ENCODE measurements at places on chromosomes 1 and 21.

- no peak for DNase-seq
These were observed 69.5 kb downstream of the UBE2T start for GRCh38 chr1:202272103-202272845.

DNA sequence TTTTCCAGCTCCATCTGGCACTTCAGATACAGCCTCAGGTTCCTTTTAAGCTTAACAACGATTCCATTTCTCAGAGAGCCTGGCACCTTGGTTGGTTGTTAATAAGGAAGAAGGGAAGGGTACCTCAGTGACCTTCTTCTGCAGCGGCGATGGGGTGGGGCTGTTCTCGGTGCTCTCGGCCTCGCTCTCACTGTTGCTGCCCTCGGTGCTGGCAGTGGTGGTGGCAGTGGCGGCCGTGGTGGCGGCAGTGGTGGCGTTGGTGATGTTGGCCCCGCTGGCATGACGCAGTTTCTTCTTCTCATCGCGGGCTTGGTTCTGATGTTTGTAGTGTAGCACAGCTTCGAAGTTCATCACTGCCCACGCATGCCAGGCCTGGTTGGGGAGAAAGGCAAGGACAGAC, 30.7 kb upstream of the EXOSC10 start:
- no peak for DNase-seq

DNA sequence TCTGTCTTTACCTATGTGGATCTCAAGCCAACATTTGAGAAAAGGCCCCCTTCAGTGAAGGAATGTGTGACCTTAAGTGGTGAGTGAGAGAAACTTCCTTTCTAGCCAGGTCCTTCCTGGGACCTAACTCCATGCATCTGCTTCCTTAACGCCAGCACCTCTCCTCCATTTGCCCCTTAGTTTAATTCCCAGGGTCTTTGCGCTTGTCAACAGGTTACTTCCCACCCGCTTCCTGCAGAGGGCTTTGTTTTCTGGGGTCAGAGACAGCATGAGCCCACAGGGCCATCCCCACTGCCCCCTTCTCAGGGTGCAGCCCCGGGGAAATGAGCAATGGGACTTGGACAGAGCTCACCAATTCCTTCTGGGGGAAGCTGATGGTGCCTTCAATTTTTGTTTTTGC, 54.8 kb downstream of the EVA1C start:
- no peak for DNase-seq

DNA sequence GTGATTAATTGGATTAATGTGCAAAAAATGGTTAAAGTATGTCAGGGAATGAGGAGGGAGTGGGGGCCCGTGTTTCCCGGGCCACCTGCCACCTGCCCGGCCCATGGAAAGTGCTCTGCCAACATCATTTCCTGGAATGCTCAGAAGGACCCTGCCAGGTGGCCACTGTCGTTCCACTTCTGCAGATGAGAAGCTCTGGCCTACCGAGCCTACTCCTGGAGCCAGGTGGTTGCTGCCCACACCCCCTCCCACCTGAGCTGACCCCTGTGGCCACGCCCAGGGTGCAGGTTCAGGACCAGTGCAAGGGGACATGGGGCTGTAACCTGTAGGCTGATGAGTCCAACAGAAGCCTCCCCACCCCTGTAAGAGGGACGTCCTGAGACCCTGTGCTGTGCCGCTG, 99.7 kb downstream of the PRDM16 start:
- no peak for DNase-seq

GRCh38 chr1:41238311-41238988, 3.7 kb downstream of the SCMH1 start:
- peak; percentile 46 for DNase-seq

GRCh38 chr1:28280977-28281381, 21.7 kb downstream of the SESN2 start:
- no peak for DNase-seq

DNA sequence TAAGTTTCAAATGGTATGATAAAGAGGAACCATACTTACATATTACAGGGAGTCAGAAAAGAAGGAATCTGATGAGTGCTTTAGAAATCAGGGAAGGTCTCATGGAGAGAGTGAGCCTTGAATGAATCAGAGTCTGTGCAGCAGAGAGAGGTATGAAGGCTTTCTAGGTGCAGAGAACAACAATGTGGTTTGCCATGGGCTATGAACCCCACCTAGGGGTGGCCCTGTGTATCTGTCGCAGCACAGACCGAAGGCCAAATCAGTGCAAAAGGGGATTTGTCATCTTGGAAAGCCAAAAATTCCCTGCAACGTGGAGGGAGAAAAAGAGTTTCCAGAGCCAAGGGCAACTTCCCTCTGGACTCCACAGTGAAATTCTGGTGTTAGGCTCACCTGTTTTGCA, 3.5 kb downstream of the PAPPA2 start:
- peak; percentile 44 for DNase-seq

GRCh38 chr1:160204526-160205241, 500 bp upstream of the PEA15 start:
- no peak for DNase-seq

- no peak for DNase-seq
These were observed 5.0 kb downstream of the KPNA6 start for GRCh38 chr1:32112806-32113375.
